T1000 (cell line): ENCODE measurements at places on chromosomes 11 and 22.
A peak's percentile ranks its signal among the peaks of the same experiment; 100 is the strongest.

DNA sequence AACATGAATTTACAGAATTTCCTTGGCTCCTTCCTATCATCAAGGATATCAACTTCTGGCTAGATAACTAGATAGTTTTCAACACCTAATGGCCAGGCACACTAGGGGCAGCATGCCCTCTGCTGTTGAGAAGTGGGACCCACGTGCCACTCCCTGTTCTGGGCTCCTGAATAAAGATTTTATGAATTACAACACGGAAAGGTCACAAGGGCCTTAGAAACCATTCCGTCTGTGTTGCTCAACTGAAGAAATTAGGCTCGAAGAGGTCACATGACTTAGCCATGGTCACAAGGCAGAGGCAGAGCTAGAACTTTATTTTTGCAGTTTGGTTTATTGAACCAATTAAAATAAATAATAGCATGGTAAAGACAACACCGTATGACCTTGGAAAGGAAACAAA, 36.0 kb downstream of the PRCP start:
- no peak for DNase-seq

DNA sequence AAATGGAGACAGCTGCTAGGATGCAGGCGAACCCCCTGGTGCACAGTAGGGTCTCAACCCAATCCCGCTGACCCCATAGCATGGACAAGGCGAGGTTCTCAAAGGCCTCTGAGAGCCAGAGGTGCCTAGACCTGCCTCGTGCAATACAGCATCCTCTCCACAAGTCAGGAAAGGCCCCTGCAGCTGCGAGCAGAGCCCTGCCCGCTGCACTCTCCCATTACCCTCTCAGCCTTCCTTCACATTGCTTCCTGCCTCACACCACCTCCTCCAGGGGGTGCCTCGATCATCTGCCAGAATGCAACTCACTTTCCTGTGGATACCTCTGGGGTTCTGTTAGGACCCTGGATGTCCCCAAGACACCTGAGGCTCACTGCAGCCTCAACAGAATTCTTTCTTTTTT, 42.8 kb upstream of the TCF20 start:
- no peak for DNase-seq

- DNase-seq = no peak
Observed at GRCh38 chr22:17601031-17601430, 27.5 kb downstream of the ATP6V1E1 start.

GRCh38 chr22:36856121-36856791, 4.5 kb upstream of the NCF4 start:
- peak; percentile 63 for DNase-seq

DNA sequence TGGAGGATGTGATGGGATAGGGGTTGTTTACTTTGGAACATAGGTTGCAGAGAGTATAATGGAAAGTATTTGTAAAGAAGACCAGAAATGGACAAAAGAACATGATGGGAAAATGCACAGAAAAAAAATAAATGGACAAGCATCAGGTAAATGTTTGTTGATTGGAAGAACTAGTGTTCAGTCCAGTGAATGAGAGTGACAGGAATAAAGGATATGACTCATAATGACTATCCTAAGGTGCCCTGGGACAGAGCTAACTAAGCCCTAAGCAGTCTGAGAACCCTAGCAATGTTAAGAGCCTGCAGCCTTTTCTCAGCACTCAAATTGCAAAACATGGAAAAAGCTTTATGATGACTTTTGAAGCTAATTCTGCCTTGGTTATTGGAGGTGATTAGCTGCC, 732.8 kb upstream of the ANO5 start:
- DNase-seq = no peak

DNA sequence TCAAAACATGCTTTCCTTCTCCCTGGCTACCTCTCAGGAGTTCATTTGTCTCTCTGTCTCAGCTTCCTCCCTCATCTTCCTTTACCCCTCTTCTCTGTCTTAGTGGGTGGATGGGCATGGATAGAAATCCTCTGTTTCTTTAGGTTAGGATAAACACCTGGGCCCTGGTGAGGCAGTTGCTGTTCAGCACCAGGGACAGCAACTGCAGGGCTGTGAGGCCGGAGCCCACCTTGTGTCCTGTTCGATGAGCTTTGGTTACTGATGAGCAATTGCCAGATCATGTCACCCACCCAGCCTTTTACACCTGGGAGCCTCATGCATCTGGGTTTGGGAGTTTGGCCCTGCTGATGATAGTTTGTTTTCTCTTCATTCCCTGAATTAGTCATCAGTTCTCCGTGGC, 6.1 kb upstream of the CRYBB3 start:
- DNase-seq = no peak

DNA sequence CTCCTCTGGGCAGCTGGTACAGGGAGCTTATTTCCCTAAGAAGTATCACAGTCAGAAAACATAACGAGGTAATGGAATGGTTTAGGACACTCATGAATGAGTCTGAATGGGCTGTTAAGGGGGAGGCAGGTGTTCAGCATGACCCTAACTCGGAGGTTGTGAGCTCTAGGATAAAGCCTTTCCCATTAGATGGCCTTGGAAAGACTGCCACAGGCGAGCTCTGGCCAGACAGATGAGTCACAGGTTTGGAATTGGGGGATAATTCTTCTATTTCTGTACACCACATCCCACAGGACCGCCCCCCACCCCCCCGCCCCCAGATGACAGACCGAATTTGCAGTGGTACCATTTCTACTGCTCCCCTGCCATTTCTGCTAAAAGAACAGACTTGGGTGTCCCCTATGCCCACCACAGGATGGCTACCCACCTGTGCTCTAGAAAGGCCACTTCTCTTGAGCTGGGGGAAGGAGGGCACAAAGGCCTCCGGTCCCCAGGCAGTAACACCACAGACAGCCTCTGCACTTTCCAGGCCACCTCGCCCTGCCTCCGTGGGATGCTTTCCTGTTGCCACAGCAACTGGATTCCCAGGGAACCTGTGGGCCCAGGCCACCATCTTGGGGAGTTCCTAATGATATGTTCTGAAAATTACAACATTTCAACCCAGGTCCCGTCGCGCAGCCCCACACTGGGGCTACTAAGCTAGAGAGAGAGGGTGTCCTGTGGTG, 76.7 kb downstream of the TRIM29 start:
- DNase-seq = no peak
